Activated CD8-positive, alpha-beta memory T cell treated with anti-CD3 and anti-CD28 coated beads, Interleukin-2, amount 10 ng/mL, durations not matched to agents 7 days and 5 days (primary cell): ENCODE measurements at places on chromosomes 3 and 15. TPM values are rescaled to one million over a fixed set of nuclear protein-coding genes. Genes with fewer than 3 reads are reported as not detected.

CAMK2N2 gene
- 0.20 TPM for total RNA-seq

MCF2L2 gene
- total RNA-seq, result 6.0 TPM

PLA2G4E gene
- total RNA-seq, result 0.05 TPM

STAB1 gene
- not detected for total RNA-seq

NISCH gene
- 72.9 TPM for total RNA-seq

AMOTL2 gene
- total RNA-seq, result not detected

ARNT2 gene
- total RNA-seq, result not detected

AP3B2 gene
- total RNA-seq, result not detected

DNA sequence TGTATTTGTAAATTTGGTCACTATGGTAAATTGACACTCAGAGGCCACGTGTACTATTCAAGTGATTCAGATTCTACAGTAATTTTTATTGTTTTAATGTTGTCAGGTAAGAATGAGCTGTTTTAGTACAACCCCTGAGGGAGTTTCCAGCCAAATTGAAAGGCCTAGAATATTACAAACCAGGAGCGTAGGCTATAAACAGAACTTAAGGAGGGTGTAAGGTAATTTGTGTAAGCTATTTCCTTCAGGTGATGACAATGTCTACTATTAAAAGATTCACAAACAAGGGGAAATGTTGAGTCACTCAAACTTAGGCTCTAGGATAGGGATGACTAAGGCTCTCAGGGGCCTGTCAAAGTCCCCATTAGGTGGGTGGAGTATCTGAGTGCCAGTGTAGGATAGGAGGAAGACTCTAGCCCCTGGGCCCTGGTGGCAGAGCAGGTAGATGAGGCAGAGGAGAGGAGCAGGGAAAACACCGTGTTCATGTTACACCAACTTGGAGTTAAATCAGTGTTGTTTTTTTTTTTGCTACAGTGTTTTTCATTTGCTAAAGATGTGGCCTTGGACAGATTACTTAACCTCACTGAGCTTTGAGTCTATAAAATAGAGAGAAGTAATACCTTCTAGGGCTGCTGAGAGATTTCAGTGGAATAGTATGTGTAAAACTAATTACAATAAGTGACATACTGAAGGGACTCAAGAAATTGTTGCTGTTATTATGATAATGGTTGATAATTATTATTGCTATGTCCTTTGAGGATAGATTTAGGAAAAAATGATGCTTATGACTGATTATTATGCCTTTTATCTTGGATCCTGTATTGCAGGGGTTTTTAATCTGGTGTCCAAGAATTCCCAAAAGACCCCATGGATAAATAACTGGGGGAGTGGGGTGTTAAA is 10.3 kb downstream of the TM4SF1 start:
- peaks cover 5% of the 10 kb centered on the region for H3K27me3 ChIP-seq
- H3K4me1 ChIP-seq, result no peaks in the 10 kb centered on the region
- DNase-seq, result no peak
- no peak overlapping the region for H3K4me3 ChIP-seq

DNA sequence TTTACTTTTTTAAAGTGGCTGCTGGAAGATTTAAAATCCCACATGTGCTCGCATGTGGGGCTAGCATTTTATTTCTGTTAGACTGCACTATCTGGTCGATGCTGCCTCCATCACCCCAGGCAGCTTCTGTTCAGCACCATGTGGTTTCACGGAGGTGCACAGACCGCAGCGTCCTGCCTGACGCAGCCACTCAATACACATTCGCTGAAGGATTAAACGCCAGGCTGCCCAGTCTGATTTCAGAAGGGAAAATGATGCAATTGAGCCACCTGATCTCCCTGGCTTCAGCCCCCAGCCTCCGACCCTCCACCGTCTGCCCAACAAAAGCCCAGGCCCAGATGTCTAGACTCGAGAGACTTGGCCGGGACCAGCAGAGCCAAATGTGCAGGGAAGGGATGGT is 84.5 kb downstream of the MEGF11 start:
- peak; percentile 69 for DNase-seq
- no peaks in the 10 kb centered on the region for H3K4me1 ChIP-seq
- H3K36me3 ChIP-seq, result no peaks in the 10 kb centered on the region
- no peak overlapping the region for H3K4me3 ChIP-seq

DNA sequence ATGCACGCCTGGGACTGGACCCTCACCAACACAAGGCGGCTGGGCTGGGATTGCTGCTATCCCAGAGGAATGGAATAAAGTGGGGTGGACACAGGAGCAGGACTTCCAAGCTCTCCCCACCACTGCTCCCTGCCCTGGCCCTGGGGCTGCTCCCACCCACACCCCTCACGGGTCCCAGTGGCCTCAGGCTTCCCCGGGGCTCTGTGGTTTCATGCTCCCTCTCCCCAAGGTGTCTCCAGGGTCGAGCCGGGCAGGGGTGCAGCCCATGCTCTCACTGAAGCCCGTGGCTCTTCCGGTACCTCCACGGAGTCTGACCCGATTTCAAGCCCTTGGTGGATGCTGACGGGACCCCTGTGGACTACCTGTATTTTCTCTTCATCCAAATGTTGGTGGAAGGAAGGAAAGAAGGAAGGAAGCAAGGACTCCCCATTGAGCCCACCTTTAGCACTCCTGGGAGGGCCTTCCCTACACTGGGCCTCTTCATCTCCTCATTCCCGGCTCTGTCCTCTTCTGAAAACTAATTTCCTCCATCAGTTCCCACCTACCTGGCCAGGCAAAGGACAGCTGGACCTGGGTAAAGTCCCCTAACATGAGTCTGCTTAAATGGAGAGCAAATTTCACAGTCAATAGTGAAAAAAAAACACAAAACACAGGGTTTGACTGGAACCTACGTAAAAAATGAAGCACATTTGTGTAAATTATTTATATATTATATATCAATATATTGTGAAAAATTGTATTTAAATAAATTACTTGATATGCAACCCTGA is 44.0 kb upstream of the PCSK6 start:
- H3K36me3 ChIP-seq, result no peaks in the 10 kb centered on the region
- DNase-seq, result no peak
- H3K27me3 ChIP-seq, result no peaks in the 10 kb centered on the region

GRCh38 chr15:92091155-92091734 is 237.7 kb downstream of the SLCO3A1 start:
- H3K4me1 ChIP-seq, result peaks cover 16% of the 10 kb centered on the region
- no peak overlapping the region for H3K27ac ChIP-seq
- H3K36me3 ChIP-seq, result peaks cover 5% of the 10 kb centered on the region
- H3K27me3 ChIP-seq, result no peaks in the 10 kb centered on the region

DNA sequence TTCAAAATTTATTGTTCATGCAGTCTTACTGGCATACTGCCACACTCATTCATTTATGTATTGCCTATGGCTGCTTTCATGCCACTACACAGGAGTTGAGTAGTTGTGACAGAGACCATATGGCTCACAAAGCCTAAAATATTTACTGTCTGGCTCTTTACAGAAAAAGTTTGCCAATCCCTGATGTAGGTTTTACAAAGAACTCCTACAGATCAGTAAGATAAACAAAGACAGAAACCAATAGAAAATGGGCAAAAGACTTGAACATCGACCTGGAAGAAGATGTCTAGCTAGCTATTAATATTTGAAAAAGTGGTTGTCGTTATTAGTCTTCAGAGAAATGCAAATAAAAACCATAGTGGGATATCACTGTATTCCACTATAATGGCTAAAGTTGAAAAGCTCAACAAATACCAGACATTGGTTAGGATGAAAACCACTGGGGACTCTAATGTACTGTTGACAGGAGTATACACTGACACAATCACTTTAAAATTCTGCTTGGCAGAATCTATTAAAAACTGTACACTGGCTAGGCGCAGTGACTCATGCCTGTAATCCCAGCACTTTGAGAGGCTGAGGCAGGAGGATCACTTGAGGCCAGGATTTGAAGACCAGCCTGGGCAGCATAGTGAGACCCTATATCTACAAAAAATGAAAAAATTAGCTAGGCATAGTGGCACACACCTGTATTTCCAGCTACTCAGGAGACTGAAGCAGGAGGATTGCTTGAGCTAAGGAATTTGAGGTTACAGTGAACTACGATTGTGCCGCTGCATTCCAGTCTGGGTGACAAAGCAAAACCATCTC is 87.7 kb downstream of the NEO1 start:
- H3K4me1 ChIP-seq, result peaks cover 29% of the 10 kb centered on the region
- DNase-seq, result no peak
- H3K36me3 ChIP-seq, result peaks cover 19% of the 10 kb centered on the region

DNA sequence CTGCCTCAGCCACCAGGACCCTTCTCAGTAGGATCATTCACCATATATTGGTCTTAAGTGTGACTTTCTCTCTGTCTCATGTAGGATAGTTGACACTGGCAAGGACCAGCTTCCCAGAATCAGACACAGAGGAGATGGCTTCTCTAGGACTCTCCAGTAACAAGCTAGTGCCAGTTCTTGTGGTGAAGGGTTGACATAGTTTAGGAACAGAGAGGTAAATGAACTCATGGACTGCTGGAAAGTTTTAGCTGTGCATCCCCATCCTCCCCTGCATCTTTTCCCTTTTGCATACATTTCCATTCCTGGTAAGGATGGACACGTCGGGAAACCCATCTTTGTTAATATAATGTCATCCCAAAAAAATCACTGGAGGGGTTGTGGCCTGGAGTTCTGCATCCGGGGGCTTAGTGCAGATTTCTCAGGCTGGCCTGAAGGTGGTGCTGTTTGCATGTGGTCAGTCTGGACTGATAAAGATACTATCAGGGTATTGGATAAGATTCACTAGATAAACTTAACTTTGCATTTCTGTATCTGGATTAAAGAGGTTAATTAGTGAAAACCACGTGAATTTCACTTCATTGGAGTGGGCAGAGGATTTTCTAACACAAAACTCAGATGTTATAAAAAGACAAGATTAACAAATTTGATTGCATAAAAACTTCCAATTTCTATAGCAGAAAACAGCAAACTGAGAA is 110.8 kb downstream of the TBC1D2B start:
- no peak overlapping the region for H3K27ac ChIP-seq
- H3K27me3 ChIP-seq, result peaks cover 25% of the 10 kb centered on the region
- no peaks in the 10 kb centered on the region for H3K36me3 ChIP-seq
- peaks cover 20% of the 10 kb centered on the region for H3K4me1 ChIP-seq

- no peaks in the 10 kb centered on the region for H3K27me3 ChIP-seq
- H3K27ac ChIP-seq, result no peak overlapping the region
- no peak overlapping the region for H3K4me3 ChIP-seq
- H3K4me1 ChIP-seq, result no peaks in the 10 kb centered on the region
- no peaks in the 10 kb centered on the region for H3K36me3 ChIP-seq
Measured at GRCh38 chr15:67931861-67932260, 92.0 kb upstream of the RNU6-1 start.

DNA sequence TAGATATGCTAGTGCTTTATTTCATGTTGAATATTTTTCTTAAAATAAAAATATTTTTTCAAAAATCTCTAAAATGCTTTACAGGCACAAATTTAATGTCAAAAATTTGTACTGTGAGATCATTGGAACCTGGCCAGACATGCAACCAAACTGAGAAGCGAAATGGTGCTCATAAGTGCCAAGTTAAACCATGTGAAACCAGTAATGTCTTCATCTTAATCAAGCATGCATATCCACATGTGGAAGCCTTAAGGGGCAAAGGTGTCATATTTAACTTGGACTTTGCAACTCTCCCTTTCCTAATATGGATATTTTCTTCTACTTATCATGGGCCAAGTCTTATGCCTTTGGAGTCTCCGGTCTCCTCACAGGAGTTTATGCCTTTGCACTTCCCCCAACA is 208.9 kb upstream of the COL8A1 start:
- H3K4me3 ChIP-seq, result no peak overlapping the region
- H3K27ac ChIP-seq, result no peak overlapping the region
- DNase-seq, result no peak
- H3K27me3 ChIP-seq, result no peaks in the 10 kb centered on the region
- no peaks in the 10 kb centered on the region for H3K4me1 ChIP-seq
- no peaks in the 10 kb centered on the region for H3K36me3 ChIP-seq

GRCh38 chr15:96043591-96044171 is 286.8 kb upstream of the NR2F2 start:
- H3K4me3 ChIP-seq, result no peak overlapping the region
- no peaks in the 10 kb centered on the region for H3K36me3 ChIP-seq
- DNase-seq, result no peak
- H3K27me3 ChIP-seq, result peaks cover 55% of the 10 kb centered on the region
- no peaks in the 10 kb centered on the region for H3K4me1 ChIP-seq

DNA sequence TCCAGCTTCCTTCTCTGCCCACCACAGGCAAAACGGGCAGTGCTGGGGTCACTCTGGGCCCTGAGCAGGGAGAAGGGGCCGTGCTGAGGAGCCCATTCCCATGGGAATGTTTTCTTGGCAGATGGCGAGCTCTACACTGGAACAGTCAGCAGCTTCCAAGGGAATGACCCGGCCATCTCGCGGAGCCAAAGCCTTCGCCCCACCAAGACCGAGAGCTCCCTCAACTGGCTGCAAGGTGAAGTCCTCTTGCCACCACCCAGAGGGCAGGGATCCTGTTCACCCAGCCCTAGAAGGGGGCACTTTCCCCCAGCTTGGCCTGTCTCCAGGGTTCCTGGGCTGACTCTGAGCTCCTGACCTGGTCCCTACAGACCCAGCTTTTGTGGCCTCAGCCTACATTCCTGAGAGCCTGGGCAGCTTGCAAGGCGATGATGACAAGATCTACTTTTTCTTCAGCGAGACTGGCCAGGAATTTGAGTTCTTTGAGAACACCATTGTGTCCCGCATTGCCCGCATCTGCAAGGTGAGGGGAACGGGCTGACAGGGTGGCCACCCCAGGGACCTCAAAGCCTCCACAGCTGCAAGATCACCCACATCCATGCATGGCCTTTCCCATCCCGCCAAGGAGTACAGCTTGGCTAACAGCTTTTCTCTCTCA is 12.4 kb downstream of the CIB1 start:
- no peak overlapping the region for H3K27ac ChIP-seq
- DNase-seq, result no peak
- H3K36me3 ChIP-seq, result no peaks in the 10 kb centered on the region
- H3K27me3 ChIP-seq, result no peaks in the 10 kb centered on the region
- H3K4me3 ChIP-seq, result no peak overlapping the region

- no peaks in the 10 kb centered on the region for H3K36me3 ChIP-seq
- H3K27ac ChIP-seq, result no peak overlapping the region
- peaks cover 30% of the 10 kb centered on the region for H3K4me1 ChIP-seq
- peaks cover 12% of the 10 kb centered on the region for H3K27me3 ChIP-seq
- H3K4me3 ChIP-seq, result no peak overlapping the region
Measured at GRCh38 chr15:47964229-47964628, 156.6 kb upstream of the SLC24A5 start.

- no peak overlapping the region for H3K27ac ChIP-seq
- no peaks in the 10 kb centered on the region for H3K4me1 ChIP-seq
- no peaks in the 10 kb centered on the region for H3K27me3 ChIP-seq
- no peak overlapping the region for H3K4me3 ChIP-seq
Measured at GRCh38 chr3:145776782-145777408, 384.1 kb downstream of the PLOD2 start.

GRCh38 chr3:130412991-130413560 is 67.6 kb downstream of the COL6A5 start:
- no peaks in the 10 kb centered on the region for H3K4me1 ChIP-seq
- peaks cover 7% of the 10 kb centered on the region for H3K27me3 ChIP-seq
- no peak for DNase-seq
- H3K4me3 ChIP-seq, result no peak overlapping the region
- no peaks in the 10 kb centered on the region for H3K36me3 ChIP-seq
